ENCODE measurements at places on chromosomes 7 and 10.

DNA sequence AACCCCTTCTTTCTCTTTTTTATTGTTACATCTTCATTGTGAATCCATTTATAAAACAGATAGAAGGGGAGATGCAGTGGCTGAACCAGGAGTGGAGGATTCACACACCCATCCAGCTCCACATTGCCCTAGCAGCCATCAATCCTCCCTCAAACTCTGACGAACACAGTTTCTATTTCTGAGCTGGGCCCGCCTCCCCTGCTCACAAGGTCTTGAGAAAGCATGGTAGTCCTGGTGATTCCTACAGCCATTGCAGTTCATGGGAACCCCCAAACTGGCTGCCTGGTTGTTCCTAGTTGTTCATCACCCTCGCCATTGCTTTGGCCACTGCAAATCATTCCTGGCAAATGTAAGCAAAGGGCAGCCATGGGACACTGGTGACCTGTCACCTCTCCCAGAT lies 258.5 kb upstream of the AOAH start:
- H3K27me3 ChIP-seq = no peaks in the 10 kb centered on the region
- no peak overlapping the region for H3K4me3 ChIP-seq
- DNase-seq = no peak
- H3K36me3 ChIP-seq = no peaks in the 10 kb centered on the region

- no peak for DNase-seq
- no peaks in the 10 kb centered on the region for H3K36me3 ChIP-seq
- no peaks in the 10 kb centered on the region for H3K27me3 ChIP-seq
- no peak overlapping the region for H3K4me3 ChIP-seq
Observed at GRCh38 chr10:103923502-103923901, 5.5 kb upstream of the STN1 start.

DNA sequence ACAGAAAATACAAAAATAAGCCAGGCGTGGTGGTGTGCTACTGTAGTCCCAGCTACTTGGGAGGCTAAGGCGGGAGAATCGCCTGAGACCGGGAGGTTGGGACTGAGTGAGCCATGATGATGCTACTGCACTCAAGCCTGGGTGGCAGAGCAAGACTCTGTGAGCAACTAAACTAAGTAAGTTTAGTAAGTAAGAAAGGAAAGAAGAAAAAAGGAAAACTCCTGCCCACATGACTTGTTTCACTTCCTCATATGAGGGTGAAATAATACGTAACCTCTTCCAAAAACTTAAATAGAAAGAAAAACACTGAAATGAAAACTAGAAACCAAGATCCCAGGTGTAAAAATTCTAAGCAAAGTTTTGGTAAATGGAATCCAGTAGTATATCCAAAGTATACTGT lies 79.6 kb downstream of the LARP4B start:
- H3K4me3 ChIP-seq = no peak overlapping the region
- peaks cover 5% of the 10 kb centered on the region for H3K4me1 ChIP-seq
- no peaks in the 10 kb centered on the region for H3K27me3 ChIP-seq
- peaks cover 4% of the 10 kb centered on the region for H3K36me3 ChIP-seq

- no peak overlapping the region for H3K27ac ChIP-seq
- DNase-seq = no peak
- no peaks in the 10 kb centered on the region for H3K36me3 ChIP-seq
- H3K27me3 ChIP-seq = no peaks in the 10 kb centered on the region
Observed at GRCh38 chr10:87979847-87980246, 116.4 kb downstream of the PTEN start.

DNA sequence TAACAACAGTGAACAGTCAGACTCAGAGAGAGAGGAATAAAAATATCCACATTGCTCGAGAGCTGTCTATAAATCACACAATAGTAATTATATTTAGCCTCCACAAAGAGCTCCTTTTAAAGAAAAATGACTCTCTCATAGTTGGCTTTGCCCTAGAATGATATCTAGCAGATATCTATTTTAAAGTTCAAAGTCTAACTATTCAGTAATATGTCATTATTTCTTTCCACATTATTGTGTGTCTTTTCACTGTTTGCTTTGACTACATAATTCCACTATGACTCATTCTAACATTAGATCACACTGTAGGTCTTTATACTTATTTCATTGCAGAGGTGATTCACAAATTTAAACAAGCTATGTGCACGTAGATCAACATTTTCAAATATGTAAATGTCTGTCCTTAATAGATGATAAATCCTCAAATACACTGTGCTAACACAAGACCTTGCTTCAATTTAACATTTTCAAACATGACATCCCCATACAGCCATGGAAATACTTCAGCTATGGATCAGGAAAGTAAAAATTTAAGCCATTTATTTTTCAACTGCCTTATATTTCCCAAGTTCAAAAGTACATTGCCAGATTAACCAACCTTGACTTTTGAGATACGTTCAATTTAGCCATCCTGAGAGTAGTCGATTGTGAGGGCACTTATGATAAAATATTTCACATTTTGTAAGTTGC lies 99.9 kb upstream of the AKR1E2 start:
- no peak overlapping the region for H3K4me3 ChIP-seq
- H3K27me3 ChIP-seq = no peaks in the 10 kb centered on the region
- no peaks in the 10 kb centered on the region for H3K36me3 ChIP-seq
- no peak for DNase-seq

DNA sequence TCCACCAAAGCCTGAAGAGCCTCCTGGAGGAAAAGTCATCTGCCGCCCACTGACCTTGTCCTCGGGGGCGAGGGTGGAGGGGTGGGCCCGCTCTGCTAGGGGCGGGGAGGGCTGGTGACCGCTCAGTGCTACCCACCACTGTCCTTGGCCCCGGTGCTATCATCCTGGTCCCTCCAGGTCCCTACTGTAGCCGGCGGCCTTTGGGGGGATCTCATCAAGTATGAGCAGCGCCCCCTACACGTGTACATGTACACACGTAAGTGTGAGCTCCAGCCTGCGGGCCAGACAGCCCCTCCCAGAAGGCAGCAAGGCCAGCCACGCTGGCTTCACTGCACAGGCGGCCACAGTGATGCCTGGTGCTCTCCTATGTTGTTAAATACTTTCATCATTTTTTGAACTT lies 19.6 kb downstream of the TTYH3 start:
- no peaks in the 10 kb centered on the region for H3K36me3 ChIP-seq
- H3K4me3 ChIP-seq = no peak overlapping the region
- H3K4me1 ChIP-seq = no peaks in the 10 kb centered on the region
- no peaks in the 10 kb centered on the region for H3K27me3 ChIP-seq
- no peak overlapping the region for H3K27ac ChIP-seq
- no peak for DNase-seq

- no peaks in the 10 kb centered on the region for H3K4me1 ChIP-seq
- H3K4me3 ChIP-seq = no peak within 1 kb of the TSS
- DNase-seq = no peak
- H3K27ac ChIP-seq = no peak within 1 kb of the TSS
- no peaks in the 10 kb centered on the region for H3K36me3 ChIP-seq
Observed at GRCh38 chr10:103276896-103277712, at the start of gene INA. INA (plus strand) TSS chr10:103277138; CDS start chr10:103277212, 74 bp downstream.

- H3K4me1 ChIP-seq = peaks cover 13% of the 10 kb centered on the region
- H3K27ac ChIP-seq = no peak overlapping the region
- DNase-seq = no peak
- no peaks in the 10 kb centered on the region for H3K27me3 ChIP-seq
- H3K36me3 ChIP-seq = no peaks in the 10 kb centered on the region
Observed at GRCh38 chr7:77222065-77222464, 22.4 kb upstream of the FGL2 start.

DNA sequence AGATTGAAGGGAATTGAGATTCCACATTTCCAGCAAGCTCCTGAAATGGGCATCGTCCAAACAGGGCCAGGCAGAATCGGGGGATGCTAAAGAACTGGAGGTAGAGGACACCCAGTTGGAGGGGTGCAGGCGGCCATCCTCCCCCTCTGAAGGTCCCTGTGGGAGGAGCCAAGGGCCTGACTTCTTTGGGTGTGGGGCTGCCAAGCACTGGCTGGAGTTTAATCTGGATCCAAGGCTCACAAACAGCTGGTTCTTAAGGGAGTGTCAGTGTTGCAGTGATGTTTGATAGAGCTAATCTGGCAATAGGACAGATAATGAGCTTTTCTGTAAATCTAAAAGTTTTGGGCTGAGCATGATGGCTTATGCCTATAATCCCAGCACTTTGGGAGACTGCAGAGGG lies 20.8 kb downstream of the TSPAN14 start:
- peaks cover 70% of the 10 kb centered on the region for H3K4me1 ChIP-seq
- H3K36me3 ChIP-seq = peaks cover 21% of the 10 kb centered on the region
- no peaks in the 10 kb centered on the region for H3K27me3 ChIP-seq
- no peak overlapping the region for H3K4me3 ChIP-seq
- DNase-seq = no peak

DNA sequence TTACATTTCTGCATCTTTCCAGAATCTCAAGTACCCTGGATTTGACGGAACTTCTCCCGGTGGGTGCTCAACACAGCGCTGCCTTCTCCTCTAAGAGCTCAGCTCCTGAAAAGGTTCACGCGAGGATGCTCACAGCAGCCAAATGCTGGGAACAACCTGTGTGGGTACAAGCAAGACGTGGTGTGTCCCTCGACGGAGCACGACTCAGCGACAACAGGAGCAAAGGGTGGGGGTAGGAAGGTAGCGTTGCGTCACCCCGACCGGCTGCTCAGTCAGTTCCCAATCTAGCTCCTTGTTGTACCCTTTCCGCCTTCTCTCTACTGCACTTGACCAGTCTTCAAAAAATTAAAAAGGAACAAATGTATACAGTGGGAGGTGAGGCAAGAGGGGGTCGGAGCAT lies 117.3 kb downstream of the PTPRN2 start:
- no peaks in the 10 kb centered on the region for H3K4me1 ChIP-seq
- no peaks in the 10 kb centered on the region for H3K27me3 ChIP-seq
- H3K4me3 ChIP-seq = no peak overlapping the region
- no peak overlapping the region for H3K27ac ChIP-seq

GRCh38 chr10:49144058-49144720 lies 10.4 kb upstream of the FAM170B start:
- H3K4me3 ChIP-seq = no peak overlapping the region
- no peak overlapping the region for H3K27ac ChIP-seq
- H3K36me3 ChIP-seq = no peaks in the 10 kb centered on the region
- H3K27me3 ChIP-seq = no peaks in the 10 kb centered on the region
- no peaks in the 10 kb centered on the region for H3K4me1 ChIP-seq

Data from CD8-positive, alpha-beta memory T cell (primary cell).